AG04450 (cell line): ENCODE measurements at places on chromosomes 5 and 9.
A peak's percentile ranks its signal among the peaks of the same experiment; 100 is the strongest.

DNA sequence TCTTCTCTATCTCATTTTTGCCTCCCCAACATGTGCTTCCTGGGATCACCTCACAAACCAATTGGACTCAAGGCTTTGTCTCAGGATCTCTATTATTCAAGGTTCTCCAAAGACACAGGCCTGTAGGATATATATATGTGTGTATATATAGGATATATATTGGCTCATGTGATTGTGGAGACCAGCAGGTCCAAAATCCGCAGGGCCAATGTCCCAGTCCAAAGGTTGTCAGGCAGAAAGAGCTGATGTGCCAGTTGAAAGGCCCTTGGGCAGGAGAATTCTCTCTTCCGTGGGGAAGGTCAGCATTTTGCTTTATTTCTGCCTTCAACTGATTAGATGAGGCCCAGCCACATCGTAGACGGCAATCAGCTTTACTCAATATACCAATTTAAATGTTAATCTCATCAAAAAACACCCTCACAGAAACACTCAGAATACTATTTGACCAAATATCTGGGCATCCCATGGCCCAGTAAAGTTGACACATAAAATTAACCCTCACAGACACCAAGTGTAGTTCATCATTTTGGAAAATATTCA is 1.3 kb upstream of the FBLL1 start:
- no peak for DNase-seq

- no peak for DNase-seq
Observed at GRCh38 chr5:139954022-139954421, 89.1 kb downstream of the NRG2 start.

- DNase-seq: no peak
Observed at GRCh38 chr5:132790201-132790865, 13.3 kb upstream of the SEPTIN8 start.

GRCh38 chr9:116543731-116544400 is 143.2 kb upstream of the TRIM32 start:
- DNase-seq: no peak

GRCh38 chr9:132411091-132411508 is 1.1 kb downstream of the CFAP77 start:
- no peak for DNase-seq

- DNase-seq: no peak
Observed at GRCh38 chr5:119049824-119050449, 20.9 kb upstream of the DMXL1 start.

DNA sequence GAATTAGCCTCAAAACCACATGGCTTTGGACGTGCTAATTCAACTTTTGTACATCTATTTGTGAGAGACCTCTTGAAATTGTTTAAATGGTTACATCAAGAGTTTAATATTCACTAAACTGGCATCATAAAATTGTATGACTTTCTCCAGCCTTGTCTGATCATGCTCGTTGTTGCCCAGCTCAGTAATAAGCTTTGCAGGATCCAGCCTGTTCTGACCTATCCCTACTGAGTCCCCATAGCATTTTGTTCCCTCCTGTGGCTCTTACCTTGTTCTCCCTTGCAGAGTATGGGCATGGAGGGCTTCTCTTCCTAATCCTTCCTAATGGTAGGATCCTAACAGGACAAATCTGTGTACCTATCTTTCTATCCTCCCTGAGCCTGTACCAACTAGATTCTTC is 6.3 kb downstream of the EXOSC3 start:
- DNase-seq: no peak

DNA sequence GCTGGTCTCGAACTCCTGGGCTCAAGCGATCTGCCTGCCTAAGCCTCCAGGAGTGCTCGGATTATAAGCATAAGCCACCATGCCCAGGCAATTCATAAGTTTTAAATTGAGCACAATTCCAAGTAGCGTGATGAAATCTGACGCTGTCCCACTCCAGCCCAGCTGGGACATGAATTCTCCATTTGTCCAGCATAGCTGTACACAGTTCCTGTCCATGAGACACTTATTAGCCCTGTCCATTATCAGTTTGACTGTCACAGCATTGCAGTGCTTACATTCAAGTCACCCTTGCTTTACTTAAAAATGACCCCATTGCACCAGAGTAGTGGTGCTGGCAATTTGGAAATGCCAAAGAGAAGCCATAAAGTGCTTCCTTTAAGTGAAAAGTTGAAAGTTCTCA is 7.6 kb upstream of the SLC30A5 start:
- DNase-seq: no peak

DNA sequence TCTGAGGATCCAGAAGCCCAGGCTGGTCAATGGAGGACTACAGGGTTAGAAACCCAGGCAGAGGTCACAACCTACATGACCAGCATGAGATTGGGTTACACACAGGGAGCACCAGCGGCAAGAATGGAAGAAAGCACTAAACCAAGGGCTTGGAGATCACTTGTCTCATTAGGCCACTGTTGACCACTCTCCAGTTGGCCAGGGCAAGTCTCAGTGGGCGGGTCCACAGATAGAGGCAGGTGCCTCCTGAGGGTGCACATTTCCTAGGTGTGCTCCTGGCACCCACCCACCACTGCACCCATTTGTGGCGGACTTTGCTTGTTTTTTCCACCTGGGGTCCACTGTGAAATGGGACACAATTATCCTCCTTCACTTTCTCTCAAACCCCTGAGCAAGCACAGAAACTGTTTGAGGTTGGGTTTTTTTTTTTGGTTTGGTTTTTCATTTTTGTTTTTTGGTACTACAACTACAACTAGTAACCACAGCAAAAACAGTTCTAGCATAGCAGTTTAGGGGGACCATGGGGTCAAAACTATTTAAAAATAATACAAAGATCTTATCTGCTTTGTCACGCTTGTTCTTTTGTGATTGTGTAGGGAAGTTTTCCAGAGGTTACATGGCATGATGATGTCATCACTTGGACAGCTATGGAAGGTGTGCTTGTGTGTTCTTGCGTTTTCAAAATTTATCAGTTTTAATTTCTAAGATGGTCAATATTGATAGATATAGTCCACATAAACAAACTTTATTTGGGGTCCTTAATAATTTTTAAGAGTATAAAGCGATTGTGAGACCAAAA is 6.1 kb downstream of the NPR2 start:
- DNase-seq: no peak

DNA sequence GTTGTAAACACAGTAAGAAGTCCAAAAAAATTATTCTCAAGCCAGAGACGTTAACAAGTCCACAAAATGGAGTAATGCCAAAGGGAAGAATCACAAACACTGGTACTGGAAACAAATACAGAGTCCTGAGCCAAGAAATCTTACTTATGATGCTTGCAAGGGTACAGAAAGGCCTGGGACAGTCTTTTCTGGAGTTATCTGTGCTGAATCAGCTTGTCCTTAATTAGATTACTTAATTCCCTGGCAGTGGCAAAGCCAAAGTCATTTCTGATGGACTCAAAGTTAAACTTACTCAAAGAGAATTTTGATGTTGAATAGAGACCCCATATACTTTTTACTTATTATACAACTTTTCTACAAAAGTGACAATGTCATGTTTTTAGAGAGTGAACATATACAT is 610.5 kb upstream of the ITGA1 start:
- no peak for DNase-seq

DNA sequence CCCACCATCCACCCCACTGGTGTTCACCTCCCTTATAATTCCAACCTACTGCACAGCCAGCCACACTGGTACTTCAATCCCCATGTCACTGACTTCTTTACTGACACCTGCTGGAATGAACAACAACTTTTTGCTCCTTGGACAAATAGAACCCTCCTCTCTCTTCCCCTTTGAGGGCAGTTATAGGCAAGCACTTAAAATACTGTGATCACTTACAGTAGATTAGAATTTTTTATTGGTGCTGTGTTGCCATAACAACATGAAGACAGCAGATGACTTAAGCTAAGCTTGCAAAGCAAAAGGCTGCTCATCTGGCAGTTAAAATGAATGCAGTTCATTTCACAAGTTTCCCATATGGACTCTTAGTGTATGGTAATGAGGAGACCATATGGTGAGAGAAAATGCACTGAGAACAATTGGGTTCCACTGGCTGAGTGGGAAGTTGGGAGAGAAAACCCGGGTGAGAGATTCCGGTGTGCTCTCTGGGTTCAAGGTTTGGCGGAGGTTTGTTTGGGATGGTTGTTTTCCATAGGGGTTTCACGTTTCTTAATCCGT is 374.3 kb downstream of the EBF1 start:
- no peak for DNase-seq

GRCh38 chr9:36161187-36161586 is 8.0 kb upstream of the CCIN start:
- DNase-seq: no peak

- DNase-seq: no peak
Observed at GRCh38 chr9:132919614-132920268, 24.7 kb downstream of the TSC1 start.

DNA sequence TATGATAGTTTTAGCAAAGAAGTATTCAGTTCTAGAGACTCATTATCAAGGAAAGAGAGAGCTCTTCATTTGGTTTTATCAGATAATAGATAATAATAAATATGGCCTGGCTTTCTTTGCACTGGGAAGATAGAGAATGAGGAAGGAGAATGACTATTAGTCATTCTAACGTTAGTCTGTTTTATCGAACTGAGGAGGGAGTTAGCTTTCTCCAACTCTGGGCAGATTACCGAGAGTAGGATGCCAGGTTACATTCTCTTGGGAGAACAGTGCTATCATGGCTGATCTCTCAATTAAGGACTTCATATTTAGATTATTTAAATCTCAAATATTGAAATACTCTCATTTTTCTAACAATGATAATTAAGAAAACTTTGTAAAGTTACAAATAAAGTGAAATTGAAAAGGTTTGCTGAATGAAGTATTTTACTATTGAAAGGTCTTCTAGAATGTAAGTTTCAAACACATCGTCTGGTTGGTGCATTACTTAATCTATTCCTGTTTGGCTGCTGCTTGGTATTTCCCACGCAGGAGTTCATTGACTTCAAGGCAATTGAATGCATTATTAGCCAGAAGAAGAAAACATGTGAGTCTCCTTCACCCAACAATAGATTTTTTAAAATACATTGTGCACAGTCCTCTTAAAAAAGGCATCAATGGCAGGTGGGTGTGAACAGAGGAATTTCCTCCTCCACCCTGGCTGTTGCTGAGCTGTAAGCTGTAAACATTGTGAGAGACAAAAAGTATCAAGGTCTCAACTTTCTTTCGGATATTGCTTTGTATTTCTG is 140.8 kb downstream of the C9orf152 start:
- no peak for DNase-seq

DNA sequence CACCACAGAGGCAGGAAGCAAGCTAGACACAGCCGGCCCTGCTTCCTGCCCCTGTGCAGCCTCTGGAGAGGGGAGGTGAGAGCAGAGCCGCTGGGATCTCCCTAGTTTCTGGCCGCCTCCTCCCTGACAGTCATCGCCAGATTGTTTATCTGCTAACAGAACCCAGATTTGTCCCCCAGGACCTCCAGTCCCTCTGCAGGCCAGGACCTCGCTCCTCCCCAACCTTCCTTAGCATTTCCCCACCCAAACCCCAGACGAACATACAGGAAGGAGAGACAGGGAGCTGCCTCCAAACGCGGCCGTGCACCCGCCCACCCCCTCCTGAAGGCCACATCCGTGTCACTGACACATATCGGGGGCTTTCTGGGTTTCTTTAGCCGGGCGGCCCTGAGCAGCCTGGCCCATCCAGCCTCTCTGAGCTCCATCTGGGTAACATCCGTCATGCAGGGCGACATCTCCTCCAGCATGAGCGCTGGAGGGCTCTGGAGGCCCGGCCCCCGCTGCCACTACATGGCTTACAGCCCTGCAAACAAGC is 47.5 kb downstream of the DBH start:
- no peak for DNase-seq

- no peak for DNase-seq
Observed at GRCh38 chr5:37724395-37725125, 115.3 kb downstream of the GDNF start.

- DNase-seq: peak; percentile 50
Observed at GRCh38 chr9:12774861-12775678, at the start of gene LURAP1L. TSS of gene LURAP1L (plus strand) at chr9:12775020. CDS start at chr9:12775716, 696 bp downstream.

GRCh38 chr5:158175934-158176481 is 317.1 kb upstream of the CLINT1 start:
- DNase-seq: no peak

- no peak for DNase-seq
Observed at GRCh38 chr5:102737805-102738469, 17.2 kb upstream of the PAM start.

- DNase-seq: peak; percentile 70
Observed at GRCh38 chr5:59174248-59174844, 591.5 kb downstream of the RAB3C start.
